Lower leg skin (tissue), 4 donors: ENCODE measurements at places on chromosomes 3 and 15. TPM values are rescaled to one million over a fixed set of nuclear protein-coding genes. Genes with fewer than 3 reads are reported as not detected.

Gene MINAR1
- total RNA-seq: 0.64 TPM

Gene CD86
- total RNA-seq: 3.5 TPM

Gene CADPS
- total RNA-seq: 6.9 TPM

Gene SPATA12
- total RNA-seq: not detected

Gene SPESP1
- 2.9 TPM for total RNA-seq

Gene THUMPD3
- 26.8 TPM for total RNA-seq

Gene IL12A
- not detected for total RNA-seq

Gene THPO
- 0.37 TPM for total RNA-seq

Gene WDR72
- 2.5 TPM for total RNA-seq

Gene HRG
- total RNA-seq: 0.10 TPM

Gene PGBD4
- 1.2 TPM for total RNA-seq

Gene CLDN11
- total RNA-seq: 3.4 TPM

Gene TLR9
- 0.61 TPM for total RNA-seq

Gene DAPK2
- total RNA-seq: 10.9 TPM

Gene GPR87
- 68.5 TPM for total RNA-seq

Gene CP
- total RNA-seq: 7.2 TPM

Gene AQP9
- 22.6 TPM for total RNA-seq
